ENCODE measurements at places on chromosomes 6 and 20. TPM values are rescaled to one million over a fixed set of nuclear protein-coding genes. Genes with fewer than 3 reads are reported as not detected.

- no peaks in the 10 kb centered on the region for H3K36me3 ChIP-seq
- no peak for DNase-seq
- H3K27me3 ChIP-seq, result no peaks in the 10 kb centered on the region
- peaks cover 6% of the 10 kb centered on the region for H3K4me1 ChIP-seq
- no peak overlapping the region for H3K27ac ChIP-seq
Observed at GRCh38 chr6:14718861-14719260, 527.0 kb upstream of the JARID2 start.

- no peaks in the 10 kb centered on the region for H3K27me3 ChIP-seq
- H3K36me3 ChIP-seq, result no peaks in the 10 kb centered on the region
- no peak overlapping the region for H3K27ac ChIP-seq
- no peak for DNase-seq
- H3K4me1 ChIP-seq, result no peaks in the 10 kb centered on the region
Observed at GRCh38 chr6:20379231-20379630, 22.4 kb upstream of the E2F3 start.

Gene MAP7
- 1.4 TPM for total RNA-seq

Gene TRIM15
- 0.28 TPM for total RNA-seq

Gene ZSCAN23
- total RNA-seq, result 2.9 TPM

Gene TFAP2D
- total RNA-seq, result not detected

Gene CDC5L
- 24.6 TPM for total RNA-seq

DNA sequence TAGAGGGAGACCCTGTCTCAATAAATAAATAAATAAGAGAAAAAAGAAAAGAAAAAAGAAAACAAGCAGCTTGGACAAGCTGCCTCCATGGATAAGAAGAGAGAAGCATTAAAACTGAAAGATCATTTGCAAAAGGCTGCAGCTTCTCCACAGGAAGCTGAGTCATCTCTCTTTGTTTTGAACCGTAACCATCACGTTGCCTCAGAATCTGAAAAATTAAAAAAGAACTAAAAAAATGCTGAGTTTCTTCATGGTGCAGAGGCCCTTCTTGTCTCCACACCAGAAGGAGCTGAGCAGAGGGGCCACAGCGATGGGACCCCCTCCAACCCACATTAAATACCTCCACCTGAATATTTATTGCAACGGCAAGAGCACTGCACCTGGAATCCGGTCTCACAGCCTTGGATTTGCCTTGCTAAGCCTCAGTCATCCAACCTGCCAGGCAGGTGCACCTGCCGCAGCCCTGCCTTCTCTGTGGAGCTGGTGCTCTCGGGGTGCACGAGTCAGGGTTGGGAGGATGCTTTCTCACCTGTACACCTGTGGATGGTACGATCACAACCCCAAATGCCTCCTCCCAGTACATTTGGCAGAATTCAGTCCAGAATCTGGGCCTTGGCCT lies 28.1 kb downstream of the TOX2 start:
- no peak overlapping the region for H3K4me3 ChIP-seq
- no peaks in the 10 kb centered on the region for H3K27me3 ChIP-seq
- no peaks in the 10 kb centered on the region for H3K36me3 ChIP-seq
- H3K27ac ChIP-seq, result peak overlapping the region; percentile 54
- no peak for DNase-seq

GRCh38 chr20:19433371-19434350 lies 221.2 kb downstream of the SLC24A3 start:
- H3K4me1 ChIP-seq, result peaks cover 13% of the 10 kb centered on the region
- H3K4me3 ChIP-seq, result no peak overlapping the region
- no peaks in the 10 kb centered on the region for H3K27me3 ChIP-seq
- H3K27ac ChIP-seq, result no peak overlapping the region
- no peak for DNase-seq

- H3K4me1 ChIP-seq, result peaks cover 27% of the 10 kb centered on the region
- H3K36me3 ChIP-seq, result no peaks in the 10 kb centered on the region
- H3K27me3 ChIP-seq, result no peaks in the 10 kb centered on the region
- H3K4me3 ChIP-seq, result no peak overlapping the region
- DNase-seq, result no peak
- no peak overlapping the region for H3K27ac ChIP-seq
Observed at GRCh38 chr6:160253714-160254113, 4.9 kb downstream of the SLC22A2 start.

GRCh38 chr6:118659513-118660217 lies 8.3 kb upstream of the CEP85L start:
- no peaks in the 10 kb centered on the region for H3K27me3 ChIP-seq
- DNase-seq, result no peak
- no peak overlapping the region for H3K4me3 ChIP-seq
- H3K4me1 ChIP-seq, result no peaks in the 10 kb centered on the region

DNA sequence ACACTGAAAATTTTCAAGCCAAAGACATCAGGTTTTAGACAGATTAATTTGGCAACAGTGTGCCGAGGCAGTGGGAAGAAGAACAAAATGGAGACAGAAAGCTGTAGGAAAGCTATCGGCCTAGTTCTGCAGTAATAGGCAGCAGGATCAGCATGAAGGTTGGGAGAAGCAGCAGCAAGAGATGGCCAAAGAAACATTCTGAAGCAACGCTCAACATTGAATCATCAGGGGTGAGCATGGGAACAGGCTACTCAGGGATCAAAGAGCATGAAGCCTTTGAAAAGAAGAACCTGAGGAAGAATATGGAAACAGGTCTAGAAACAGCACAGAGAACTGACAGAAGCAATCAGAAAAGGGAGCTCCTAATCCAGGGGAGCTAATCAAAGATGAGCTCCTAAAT lies 7.1 kb upstream of the DST start:
- no peak overlapping the region for H3K27ac ChIP-seq
- DNase-seq, result no peak
- peaks cover 30% of the 10 kb centered on the region for H3K4me1 ChIP-seq
- H3K27me3 ChIP-seq, result no peaks in the 10 kb centered on the region
- H3K4me3 ChIP-seq, result no peak overlapping the region

- DNase-seq, result no peak
- H3K4me3 ChIP-seq, result no peak overlapping the region
- no peaks in the 10 kb centered on the region for H3K27me3 ChIP-seq
- H3K4me1 ChIP-seq, result no peaks in the 10 kb centered on the region
Observed at GRCh38 chr20:52438326-52438963, 246.9 kb upstream of the ZFP64 start.

DNA sequence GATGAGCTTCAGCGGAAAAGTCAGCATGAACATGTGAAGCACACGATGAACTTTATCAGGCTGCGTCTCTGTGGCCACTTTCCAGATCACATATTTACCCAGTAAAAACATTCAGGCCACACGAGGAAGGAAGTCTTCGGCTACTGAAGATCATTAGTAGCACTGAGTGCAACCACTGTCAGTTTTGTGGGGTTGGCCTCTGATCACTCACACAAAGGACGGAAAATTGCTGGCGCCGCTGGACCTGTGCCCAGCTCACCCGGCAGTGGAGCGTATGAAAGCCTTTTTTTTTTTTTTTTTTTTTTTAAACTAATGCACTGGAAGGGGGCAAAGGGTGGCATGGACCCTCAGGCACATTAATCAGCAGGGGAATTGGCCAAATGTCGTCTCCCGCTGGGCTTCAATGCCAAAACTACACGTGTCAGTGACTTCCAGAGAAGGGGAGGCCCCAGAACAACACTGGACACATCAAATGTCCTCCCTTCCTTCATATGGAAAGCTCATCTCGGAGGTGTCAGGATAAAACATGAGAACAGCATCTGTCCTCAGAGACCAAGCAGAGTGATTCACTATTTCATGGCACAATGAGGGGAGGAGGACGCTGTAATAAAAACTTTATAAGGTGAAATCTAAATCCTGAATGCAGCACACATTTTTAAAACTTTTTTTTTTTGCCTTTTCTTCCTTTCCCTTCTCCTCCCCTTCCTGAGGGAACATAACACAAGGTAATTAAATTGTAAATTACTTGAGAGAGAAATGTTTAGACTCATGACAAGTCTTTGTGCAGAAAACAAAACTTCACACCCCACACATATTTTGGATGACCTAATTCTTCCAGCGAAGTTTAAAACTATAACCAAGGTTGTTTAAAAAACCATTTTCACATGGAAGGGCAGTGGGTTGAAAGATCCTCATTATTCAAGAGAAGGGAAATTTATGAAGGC lies 223.4 kb downstream of the FOXC1 start:
- H3K4me3 ChIP-seq, result no peak overlapping the region
- no peak for DNase-seq
- peaks cover under 1% of the 10 kb centered on the region for H3K4me1 ChIP-seq
- no peaks in the 10 kb centered on the region for H3K27me3 ChIP-seq
- H3K36me3 ChIP-seq, result no peaks in the 10 kb centered on the region

DNA sequence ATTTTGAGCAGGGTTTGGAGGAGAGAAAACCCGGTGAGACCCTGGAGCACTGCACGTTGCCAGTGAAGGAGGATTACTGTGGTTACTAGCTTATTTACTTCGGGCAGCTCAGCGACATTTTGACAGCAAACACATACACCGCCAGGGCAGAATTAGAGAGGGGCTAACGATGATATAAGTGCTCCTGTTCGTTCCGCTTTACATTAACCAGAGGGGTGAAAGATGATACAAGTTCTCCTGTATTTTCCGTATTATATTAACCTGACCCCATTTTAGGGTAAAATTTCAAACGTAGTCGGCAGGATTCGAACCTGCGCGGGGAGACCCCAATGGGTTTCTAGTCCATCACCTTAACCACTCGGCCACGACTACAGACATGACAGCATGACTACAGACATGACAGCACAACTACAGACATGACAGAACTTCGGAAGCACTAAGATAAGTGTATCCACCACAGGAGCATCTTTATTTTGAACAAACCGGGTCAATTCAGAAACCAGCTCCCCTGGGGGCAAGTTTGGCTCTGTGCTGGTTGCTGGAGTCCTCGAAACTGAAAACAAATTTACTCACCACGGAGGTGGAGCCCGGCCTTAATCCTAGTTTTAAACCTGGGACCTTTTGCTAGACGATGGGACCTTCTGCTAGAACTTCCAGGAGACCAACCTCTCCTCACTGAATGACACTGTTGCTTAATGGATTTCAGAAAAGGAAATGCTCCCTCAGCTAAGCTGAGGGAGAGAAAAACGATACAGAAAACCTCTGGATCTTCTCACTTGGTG lies 80.4 kb upstream of the ZNF184 start:
- no peak for DNase-seq
- peaks cover 6% of the 10 kb centered on the region for H3K27me3 ChIP-seq
- no peaks in the 10 kb centered on the region for H3K36me3 ChIP-seq
- H3K27ac ChIP-seq, result no peak overlapping the region
- H3K4me1 ChIP-seq, result no peaks in the 10 kb centered on the region

- no peak overlapping the region for H3K27ac ChIP-seq
- H3K4me3 ChIP-seq, result no peak overlapping the region
- no peaks in the 10 kb centered on the region for H3K36me3 ChIP-seq
- H3K27me3 ChIP-seq, result no peaks in the 10 kb centered on the region
- no peak for DNase-seq
Observed at GRCh38 chr6:25387483-25387882, 108.3 kb downstream of the CARMIL1 start.

GRCh38 chr6:132298344-132298949 lies 102.8 kb downstream of the MOXD1 start:
- H3K27me3 ChIP-seq, result no peaks in the 10 kb centered on the region
- DNase-seq, result no peak
- H3K36me3 ChIP-seq, result no peaks in the 10 kb centered on the region

- peaks cover 70% of the 10 kb centered on the region for H3K4me1 ChIP-seq
- H3K27ac ChIP-seq, result peak overlapping the region; percentile 78
- no peaks in the 10 kb centered on the region for H3K27me3 ChIP-seq
Observed at GRCh38 chr20:50130356-50130723, 17.4 kb upstream of the UBE2V1 start.

Gene SMIM26
- 140 TPM for total RNA-seq

- peak overlapping the region; percentile 68 for H3K27ac ChIP-seq
- H3K27me3 ChIP-seq, result no peaks in the 10 kb centered on the region
- DNase-seq, result no peak
- H3K4me3 ChIP-seq, result peak overlapping the region; percentile 11
- no peaks in the 10 kb centered on the region for H3K36me3 ChIP-seq
- no peaks in the 10 kb centered on the region for H3K4me1 ChIP-seq
Observed at GRCh38 chr20:58366866-58367265, 22.2 kb upstream of the VAPB start.

Gene BNIP5
- not detected for total RNA-seq

Gene PNLDC1
- total RNA-seq, result not detected

DNA sequence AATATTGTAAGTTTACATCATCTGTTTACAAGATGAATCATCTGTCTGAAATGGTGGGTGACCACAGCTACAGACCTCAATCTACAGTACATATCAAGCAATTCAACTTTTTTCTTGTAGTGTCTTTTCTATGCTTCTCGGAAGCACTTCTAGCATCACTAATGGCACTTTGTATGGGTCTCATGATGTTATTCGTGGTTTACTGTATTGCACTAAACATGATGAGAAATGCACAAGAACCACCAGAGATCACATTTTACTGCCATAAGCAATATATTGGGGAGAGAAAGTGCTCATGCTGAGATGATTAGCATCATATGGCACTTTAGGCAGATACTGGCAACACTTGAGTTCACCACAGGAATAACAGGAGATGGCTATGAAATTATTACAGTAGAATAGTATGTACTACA lies 15.4 kb upstream of the BTBD3 start:
- H3K4me1 ChIP-seq, result peaks cover 16% of the 10 kb centered on the region
- no peak for DNase-seq
- H3K27ac ChIP-seq, result no peak overlapping the region
- H3K4me3 ChIP-seq, result no peak overlapping the region

DNA sequence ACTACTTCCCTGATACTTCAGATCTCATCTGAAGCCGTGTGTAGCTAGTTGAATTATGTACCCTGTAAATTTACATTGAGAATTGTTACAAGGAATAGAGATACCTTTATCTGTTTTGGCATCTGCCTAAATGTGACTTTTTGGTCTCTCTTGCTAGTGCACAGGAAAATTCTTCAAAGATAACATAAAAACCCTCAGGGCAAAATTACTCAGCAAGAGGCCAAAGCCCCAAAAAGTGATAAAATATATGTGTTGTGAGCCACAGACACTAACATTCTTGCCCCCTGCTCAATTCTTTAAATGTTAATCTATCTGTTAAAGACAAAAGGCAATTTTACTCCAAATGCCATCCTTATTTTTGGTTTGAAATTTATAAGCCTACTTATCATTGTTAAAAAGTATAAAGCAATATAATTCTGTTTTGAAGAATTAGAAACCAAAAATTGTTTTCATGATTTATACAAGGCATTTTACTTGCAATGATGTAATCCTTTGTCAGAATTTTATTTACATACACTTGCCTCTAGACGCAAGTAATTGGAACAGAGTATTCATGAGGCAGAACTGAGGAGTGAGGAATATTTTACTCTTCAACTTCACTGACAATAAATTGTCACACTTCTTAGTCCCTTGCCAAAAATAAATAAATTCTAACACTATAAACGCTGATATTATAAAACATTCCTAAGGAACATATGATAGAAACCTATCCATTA lies 186.2 kb downstream of the EPM2A start:
- no peaks in the 10 kb centered on the region for H3K4me1 ChIP-seq
- no peak for DNase-seq
- H3K27me3 ChIP-seq, result no peaks in the 10 kb centered on the region
- no peaks in the 10 kb centered on the region for H3K36me3 ChIP-seq
- H3K4me3 ChIP-seq, result no peak overlapping the region

GRCh38 chr6:4139272-4139671 lies 3.9 kb upstream of the ECI2 start:
- no peak overlapping the region for H3K4me3 ChIP-seq
- no peak overlapping the region for H3K27ac ChIP-seq
- no peak for DNase-seq

- H3K36me3 ChIP-seq, result no peaks in the 10 kb centered on the region
- no peak overlapping the region for H3K27ac ChIP-seq
- H3K27me3 ChIP-seq, result no peaks in the 10 kb centered on the region
- no peaks in the 10 kb centered on the region for H3K4me1 ChIP-seq
Observed at GRCh38 chr6:117505311-117505710, 22.8 kb downstream of the DCBLD1 start.

Gene COL9A3
- 20.8 TPM for total RNA-seq

All from sigmoid colon (tissue), 7 donors.